ENCODE measurements at places on chromosomes 11 and 22.

DNA sequence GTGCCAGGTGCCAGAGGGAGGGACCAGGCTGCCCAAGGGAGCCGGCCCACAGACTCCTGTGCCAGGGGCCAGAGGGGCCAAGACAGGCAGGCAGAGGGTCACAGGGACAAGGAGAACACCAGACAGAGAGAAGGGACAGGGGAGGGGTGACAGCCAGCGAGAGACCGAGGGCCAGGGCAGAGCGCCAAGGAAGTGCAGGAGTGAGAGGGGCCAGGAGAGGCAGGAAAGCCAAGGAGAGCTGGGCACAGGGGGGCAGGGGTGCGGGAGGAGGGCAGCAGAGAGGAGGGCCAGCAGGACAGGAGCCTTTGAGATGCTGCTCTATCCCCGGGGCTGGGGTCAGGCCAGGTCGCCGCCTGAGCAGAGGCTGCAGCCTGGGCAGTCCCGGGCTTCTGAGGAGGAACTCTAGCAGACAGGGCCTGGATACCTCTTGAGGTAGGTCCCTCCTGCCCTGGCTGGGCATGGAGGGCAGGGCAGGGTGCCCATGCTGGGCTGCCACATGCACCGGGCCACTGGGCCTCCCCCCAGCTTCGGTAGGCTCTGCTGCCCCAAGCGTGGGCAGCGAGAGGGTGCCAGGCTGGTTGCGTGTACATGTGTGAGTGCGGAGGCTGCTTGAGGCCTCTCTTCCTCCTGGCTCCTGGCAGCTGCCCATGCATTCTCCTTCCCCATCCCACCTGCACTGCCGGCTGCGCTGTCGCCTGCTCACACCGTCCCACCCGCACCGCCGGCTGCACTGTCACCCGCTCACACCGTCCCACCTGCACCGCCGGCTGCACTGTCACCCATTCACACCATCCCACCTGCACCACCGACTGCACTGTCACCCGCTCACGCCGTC, 12.2 kb downstream of the LSP1 start:
- no peak for DNase-seq

DNA sequence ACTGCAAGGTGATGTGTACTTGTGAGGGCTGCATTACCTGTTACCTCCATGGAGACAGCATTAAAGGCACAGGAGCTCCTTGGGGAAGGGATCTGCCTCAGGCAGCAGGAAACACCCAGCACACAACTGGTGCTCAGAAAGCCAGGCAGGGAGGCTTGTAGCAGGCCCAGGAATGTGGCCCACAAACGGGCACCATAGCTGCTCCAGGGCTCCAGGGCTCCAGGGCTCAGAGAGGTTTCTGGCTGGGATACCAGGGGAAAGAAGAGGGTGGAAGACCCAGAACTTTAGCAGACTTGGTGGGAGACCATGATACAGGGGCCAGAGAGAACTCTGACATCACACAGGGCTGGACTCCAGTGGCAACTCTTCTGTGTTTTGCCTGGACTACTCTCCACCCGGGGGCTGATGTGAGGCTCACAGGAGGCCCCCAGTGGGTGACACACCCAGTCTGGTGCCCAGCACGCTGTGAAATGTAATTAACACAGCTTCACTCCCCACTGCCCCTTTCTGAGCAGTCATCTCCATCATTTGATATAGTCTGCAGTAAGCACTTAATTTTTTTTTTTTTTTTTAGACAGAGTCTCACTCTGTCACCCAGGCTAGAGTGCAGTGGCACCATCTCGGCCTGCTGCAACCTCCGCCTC, 14.7 kb upstream of the SULT4A1 start:
- DNase-seq = no peak

DNA sequence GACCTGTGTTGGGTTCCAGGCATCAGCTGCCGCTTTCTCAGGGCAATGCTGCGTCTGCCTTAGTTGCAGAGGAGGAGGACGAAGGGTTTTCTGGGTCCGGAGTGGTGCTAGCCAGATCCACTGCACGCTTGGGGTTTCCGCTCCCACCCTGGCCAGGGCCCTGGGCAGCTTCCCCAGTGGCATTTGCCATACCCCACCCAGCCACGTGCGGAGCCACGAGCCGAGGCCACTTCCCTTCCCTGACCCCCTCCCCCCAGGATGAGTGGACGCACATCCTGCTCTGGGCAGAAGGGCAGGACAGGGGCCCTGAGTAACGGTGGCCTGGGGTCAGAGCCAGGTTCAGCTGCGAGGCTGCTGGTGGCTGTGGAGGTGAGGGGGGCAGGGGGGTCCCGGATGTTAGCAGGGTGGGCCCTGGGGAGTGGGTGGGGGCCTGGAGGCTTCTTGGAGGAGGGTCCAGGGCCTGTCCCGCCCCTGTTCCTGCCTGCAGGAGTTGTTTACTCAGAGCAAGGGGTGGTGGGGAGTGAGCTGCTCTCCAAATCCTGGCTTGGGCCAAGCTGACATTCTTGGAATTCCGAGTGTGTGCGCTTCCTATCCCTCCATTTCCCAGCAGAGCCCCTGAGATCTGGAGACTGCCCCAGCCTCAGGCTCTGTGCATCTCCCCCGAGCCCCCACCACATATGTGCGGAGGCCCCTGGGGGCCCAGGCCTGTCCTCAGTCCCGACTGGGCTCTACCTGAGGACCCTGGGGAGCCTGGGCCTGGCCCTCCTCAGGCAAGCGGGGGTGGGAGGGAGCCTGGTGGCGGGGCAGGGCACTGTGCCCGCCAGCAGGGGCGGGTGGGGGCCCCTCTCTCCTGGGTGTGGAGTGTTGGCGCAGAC, 1.4 kb downstream of the TSPAN4 start:
- peak; percentile 96 for DNase-seq

- DNase-seq = no peak
These were observed 62.2 kb downstream of the BCL2L13 start for GRCh38 chr22:17700778-17701177.

- no peak for DNase-seq
These were observed 1.2 kb downstream of the KCNJ11 start for GRCh38 chr11:17387254-17387653.

DNA sequence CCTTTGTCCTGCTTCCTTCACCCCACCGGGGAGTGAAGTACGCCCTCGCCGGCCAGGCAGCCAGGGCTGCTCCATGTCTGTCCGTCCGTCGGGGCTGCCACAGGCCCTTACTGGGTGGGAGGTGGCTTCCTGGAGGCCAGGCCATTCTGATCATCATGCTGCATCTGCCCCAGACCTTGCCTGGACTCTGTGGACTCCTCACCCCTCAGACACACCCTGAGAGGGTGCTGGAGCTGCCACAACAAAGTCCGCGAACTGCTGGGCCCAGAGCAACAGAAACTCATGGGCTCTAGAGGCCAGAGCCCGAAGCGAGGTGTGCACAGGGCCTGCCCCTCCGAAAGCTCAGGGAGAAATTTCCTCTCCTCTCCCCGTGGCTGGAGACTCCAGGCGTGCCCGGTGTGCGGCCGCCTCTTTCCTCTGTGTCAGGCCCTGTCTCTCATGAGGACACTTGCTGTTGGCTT, 124.2 kb downstream of the KCNQ1OT1 start:
- peak; percentile 45 for DNase-seq

DNA sequence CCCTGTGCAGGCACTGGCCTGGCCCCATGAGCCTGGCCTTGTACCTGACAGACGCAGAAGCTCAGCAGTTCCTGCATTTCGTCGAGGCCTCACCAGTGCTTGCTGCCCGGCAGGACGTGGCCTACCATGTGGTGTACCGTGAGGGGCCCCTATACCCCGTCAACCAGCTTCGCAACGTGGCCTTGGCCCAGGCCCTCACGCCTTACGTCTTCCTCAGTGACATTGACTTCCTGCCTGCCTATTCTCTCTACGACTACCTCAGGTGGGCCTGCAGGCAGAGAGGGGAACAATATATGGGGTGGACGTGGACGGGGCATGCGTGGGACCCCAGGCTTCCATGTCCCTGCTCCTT, 4.9 kb downstream of the LARGE2 start:
- no peak for DNase-seq

GRCh38 chr11:15419696-15420095, 305.0 kb downstream of the INSC start:
- no peak for DNase-seq

DNA sequence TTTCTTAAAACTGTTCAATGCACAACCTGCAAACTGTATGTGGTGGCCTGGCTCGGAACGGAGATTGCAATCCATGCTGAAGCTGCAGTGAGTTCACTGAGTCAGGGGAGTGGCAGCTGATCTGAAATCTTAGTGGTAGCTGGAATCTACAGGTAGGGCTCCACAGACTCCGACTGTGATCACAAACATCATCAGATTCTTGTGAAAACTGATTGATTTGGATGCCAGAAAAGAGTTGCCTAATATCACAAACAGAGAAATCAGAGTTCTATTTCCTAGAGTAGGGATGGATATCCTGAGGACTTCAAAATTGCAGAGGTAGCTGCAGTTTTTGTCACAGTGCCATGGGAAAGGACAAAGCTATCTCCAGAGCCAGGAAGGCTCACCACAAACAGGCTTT, 57.5 kb upstream of the SC5D start:
- no peak for DNase-seq

GRCh38 chr11:13899603-13900002, 62.9 kb upstream of the SPON1 start:
- DNase-seq = no peak

- DNase-seq = no peak
These were observed 817.4 kb downstream of the BRD1 start for GRCh38 chr22:49010070-49010863.

DNA sequence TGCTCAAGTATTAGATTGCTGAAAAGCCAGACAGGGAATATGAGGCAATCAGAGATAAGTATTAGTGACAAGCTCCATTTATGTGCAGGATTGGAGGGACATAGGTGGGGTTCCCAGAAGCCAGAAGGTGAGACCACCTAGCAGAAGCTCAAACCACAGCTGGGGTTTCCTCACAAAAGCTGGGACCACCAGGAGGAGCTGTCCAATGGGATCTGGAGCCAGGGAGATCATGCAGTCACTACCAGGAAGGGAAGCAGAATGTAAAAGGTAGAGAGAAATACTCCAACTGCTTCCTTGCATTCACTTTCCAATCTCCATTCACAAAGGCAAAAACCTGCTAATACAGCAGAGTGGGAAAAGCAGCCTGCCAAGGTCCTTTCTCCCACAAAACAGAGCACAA, 5.2 kb upstream of the FSHB start:
- no peak for DNase-seq

DNA sequence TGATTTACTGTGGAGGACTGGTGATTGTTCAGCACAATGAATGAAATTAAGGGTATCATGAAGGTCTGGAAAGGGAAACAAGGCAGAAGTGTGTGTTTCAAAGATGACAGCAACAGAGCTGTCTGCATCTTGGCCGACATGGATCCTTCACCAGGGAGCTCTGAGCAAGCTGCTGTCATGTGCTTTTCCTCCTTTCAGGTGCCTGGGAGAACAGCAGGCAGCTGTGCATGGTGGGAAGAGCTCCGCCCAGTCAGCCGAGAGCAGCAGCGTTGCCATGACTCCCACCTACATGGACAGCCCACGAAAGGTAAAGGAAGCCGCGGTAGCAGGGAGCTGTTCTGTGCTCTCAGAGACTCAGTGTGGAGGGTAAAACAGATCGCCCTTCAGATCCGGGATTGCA, 87.1 kb upstream of the YWHAH start:
- DNase-seq = no peak

DNA sequence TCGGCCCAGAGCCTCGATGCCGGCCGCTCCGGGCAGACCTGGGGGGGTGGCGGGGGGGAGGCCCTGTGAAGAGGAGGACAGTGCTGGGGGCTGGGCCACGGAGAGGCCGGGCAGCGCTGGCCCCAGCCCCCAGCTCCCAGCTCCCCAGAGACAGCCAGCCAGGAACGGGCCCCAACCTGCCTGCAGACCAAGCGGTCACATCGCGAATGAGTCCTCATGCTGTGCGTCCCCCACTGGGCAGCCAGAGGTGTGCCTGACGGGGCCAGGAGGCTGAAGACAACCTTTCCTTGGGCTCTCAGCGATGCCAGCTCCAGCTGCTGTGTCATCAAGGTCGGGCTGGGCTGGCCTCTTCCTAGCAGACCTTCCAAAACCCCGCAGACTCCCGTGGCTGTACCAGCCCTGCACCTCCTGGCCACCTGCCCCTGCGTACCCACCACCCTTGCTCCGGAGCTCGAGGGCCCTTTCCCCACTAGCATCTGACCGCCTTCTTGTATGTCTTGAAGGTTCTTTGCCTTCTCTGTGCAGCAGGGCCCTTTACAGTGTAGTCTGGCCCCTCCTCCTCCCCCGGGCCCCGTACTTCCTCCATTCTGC, 88.4 kb downstream of the CDKN1C start:
- peak; percentile 4 for DNase-seq
